ENCODE measurements at places on chromosomes 2 and 18. TPM values are rescaled to one million over a fixed set of nuclear protein-coding genes. Genes with fewer than 3 reads are reported as not detected.

SCYGR8 gene
- not detected for total RNA-seq

DNAH6 gene
- total RNA-seq: under 0.01 TPM

LYPD6B gene
- total RNA-seq: 0.56 TPM

GPR17 gene
- not detected for total RNA-seq

CRYGD gene
- not detected for total RNA-seq

TMEM247 gene
- not detected for total RNA-seq
